ENCODE measurements at places on chromosomes 11 and 22.

DNA sequence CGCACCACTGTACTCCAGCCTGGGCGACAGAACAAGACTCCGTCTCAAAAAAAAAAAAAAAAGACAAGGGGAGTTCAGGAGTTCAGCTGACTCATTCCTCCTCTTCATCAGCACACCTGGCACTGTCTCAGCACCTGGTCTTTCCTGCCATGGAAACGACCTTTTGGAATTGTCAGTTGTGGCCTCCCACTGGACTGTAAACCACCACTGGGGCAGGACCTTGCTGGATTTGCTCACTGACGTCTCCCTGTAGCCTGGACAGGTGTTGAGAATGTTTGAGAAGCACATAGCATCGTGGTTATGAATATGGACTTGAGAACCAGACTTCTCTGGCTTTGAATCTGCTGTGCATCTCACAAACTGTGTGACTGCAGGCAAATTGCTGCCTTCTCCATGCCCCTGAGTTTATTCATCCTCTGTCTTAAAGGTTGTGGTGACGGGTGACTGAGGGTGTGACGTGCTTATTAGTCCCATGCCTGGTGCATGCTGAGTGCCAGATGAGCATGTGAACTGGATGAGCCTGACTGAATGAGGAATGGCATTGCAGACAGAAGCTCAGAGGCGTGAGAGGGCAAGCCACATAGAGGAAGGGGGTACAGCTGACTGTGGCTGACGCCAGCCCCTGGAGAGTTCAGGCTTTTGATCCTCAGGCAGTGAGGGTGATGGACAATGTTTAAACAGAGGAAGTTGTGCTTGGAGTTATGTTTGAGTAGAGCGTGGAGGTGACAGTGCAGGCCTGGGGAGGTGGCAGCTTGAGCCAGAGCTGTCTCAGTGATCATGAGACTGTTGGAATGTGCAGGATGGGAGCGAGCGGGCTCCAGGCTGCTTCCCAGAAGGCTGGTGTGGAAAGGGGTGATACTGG lies 12.7 kb downstream of the TOM1 start:
- DNase-seq: no peak

- no peak for DNase-seq
Measured at GRCh38 chr22:36445158-36445668, 36.2 kb downstream of the TXN2 start.

DNA sequence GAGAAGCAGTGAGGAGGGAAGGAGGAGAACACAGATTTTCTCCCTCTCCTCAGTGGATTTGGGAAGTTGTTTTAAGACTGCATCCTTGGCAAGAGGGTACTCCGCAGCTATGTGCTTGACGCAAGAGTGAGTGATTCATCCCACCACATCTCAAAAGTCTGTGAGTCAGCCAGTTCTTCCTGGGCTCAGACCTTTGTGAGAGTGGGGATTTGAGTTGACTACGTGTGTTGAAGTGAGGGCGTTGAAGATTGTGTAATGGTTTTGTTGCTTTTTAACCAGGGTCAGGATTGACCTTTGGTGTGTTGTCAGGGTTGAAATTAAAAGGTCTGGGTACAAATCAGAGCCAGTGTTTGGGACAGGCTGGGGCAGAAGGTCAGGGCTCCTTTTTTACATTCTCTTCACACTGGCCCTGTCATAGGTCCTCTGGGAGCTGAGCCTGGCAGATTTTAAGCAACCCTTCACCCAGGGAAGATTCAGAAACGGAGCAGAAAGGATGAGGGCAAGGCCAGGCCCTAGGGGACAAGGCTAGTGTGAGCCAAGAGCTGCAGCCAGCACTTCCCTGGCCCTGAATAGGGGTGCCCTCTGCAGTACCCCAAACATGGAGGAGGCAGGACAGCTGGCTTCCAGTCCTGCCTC lies 4.2 kb upstream of the C11orf86 start:
- DNase-seq: no peak

- DNase-seq: no peak
Measured at GRCh38 chr11:111939836-111940604, 2.9 kb downstream of the DIXDC1 start.

- no peak for DNase-seq
Measured at GRCh38 chr11:64318766-64319761, 1.1 kb downstream of the PRDX5 start.

DNA sequence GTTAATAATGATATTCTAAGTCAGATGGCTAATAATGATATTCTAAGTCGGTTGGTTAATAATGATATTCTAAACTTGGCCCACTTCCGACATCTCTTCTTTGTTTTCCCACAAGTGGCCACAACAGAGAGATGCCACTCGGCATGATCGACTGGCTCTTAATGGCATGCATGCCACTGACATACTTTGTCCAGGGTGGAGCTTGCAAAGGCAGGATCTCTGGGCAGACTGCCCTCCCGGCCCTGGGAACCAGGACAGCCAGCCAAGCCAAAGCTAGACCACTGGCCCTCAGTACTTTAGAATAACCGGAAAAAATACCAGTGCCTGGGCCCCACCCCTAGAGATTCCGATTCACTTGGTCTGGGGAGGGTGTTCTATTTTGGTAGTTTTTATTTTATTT lies 78.1 kb downstream of the KIAA1671 start:
- no peak for DNase-seq

GRCh38 chr22:25782831-25783230 lies 40.8 kb downstream of the MYO18B start:
- DNase-seq: no peak

All from neural crest cell (in vitro differentiated cells).